HT-29 (cell line): ENCODE measurements at places on chromosomes 11 and 22.

- DNase-seq: no peak
These were observed 45.8 kb upstream of the FGF3 start for GRCh38 chr11:69864686-69865661.

GRCh38 chr11:78840623-78841022 is 266.0 kb upstream of the NARS2 start:
- no peak for DNase-seq

GRCh38 chr11:43962383-43963278 is 20.2 kb downstream of the C11orf96 start:
- no peak for DNase-seq

- DNase-seq: no peak
These were observed 68.3 kb downstream of the C11orf58 start for GRCh38 chr11:16806791-16807190.

DNA sequence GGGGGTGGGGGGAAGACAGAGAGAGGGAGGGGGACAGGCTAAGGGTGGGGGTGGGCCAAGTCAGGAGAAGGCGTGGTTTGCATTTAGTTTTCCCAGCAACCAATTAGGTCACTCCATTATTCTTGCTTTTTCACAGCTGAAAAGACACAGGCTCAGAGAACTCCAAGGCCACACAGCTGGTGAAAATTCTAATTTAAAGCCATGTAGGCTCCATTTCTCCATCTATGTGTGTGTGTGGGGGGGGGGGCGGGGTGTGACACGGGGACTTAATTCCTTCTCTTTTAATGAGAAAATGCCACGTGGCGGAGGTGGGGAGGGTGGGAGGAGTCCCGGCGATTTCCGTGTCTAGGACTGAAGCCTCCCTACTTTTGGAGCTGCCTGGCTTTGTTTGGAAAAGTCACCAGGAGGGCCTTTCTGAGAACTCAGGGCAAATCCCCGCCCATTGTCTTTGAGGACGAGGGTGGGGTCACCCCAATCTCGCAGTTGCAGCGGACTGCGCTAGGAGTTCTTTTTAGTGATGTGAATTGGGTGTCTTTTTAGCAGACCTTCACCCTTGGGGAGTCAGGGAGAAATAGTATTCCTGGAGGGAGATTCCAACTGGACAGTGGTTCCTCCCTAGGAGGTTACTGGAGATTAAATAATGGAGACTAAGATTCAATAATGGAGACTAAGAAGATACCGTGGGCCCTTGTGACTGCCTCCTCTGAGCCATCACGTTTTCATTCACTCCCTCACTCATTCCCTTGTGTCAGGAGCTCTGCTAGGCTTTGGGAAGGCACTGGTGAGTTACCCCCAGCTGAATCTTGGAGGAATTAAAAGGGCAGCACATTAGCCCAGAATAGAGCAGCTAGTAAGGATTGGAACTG is 36.4 kb upstream of the PTPRJ start:
- DNase-seq: no peak

GRCh38 chr22:20567371-20567847 is 60.0 kb downstream of the MED15 start:
- peak; percentile 81 for DNase-seq

- no peak for DNase-seq
These were observed 34.5 kb upstream of the DGCR6L start for GRCh38 chr22:20354238-20354975.

DNA sequence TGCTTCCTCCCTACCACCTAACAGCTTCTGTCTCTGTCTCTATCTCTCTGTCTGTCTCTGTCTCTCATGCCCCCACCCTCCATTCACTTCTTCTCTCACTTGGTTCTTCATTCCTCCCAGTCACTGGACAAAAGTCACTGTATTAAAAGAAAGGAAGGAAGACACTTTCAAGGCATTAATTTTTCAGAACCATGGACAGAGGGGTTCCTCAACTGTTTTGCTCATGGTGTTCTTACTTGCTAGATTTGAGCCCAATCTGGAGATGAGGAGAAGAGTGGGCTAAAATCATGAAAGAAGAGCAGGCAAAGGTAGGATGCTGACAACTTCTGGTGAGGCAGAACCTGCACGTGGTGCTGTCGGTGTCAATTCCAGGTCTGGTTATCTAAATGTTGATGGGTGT is 116.7 kb upstream of the LARGE1 start:
- DNase-seq: no peak

DNA sequence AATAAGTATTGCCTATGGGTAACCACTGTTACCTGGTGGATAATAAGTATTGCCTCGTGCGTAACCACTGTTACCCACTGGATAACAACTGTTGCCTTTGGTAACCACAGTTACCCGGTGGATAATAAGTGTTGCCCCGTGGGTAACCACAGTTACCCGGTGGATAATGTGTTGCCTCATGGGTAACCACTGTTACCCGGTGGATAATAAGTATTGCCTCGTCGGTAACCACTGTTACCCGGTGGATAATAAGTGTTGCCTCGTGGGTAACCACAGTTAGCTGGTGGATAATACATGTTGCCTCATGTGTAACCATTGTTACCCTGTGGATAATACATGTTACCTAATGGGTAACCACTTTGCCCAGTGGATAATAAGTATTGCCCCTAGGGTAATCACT is 9.8 kb upstream of the NXPE4 start:
- no peak for DNase-seq

DNA sequence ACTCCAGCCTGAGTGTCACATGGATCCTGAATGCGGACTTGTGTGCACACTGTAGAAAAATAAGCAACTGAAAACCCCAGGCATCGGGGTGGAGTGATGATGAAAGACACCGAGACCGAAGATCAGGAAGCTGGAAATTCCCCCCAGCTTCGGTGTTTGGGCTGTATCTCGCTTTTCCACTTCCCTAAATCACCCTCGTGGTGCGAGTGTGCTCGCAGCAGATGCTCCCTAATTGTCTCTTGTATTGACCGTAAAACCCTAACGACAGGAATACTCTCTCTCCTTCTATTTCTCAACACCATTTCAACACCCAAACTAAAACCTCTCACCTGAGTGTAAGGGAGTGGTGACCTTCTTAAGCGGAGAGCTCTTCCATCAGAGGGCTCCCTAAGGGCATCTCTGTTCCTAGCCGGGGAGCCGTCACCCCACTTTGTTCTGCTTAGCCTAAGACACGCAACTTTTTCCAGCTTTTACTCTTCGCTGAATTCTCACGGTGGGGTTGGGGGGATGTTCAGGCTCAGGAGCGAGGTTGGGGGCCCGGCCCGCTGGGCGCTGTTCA is 635 bp upstream of the GRK3 start:
- DNase-seq: peak; percentile 28

DNA sequence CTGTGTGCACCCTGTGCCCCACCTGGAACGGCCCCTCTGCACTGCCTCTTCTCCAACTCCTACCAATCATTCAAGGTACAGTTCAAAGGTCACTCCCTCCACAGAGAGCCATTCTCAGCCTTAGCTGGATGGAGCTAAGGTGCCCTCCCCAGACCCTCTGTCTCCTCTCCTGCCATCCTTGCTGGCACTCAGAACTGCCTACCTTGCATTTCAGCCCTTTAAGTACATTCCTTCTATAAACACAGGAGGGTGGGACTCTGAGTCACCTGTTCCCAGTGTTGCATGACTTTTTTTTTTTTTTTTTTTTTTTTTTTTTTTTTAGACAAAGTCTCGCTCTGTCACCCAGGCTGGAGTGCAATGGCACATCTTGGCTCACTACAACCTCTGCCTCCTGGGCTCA is 8.6 kb downstream of the TTLL1 start:
- DNase-seq: peak; percentile 32
